Naive thymus-derived CD4-positive, alpha-beta T cell (primary cell): ENCODE measurements at places on chromosomes 5 and 9. TPM values are rescaled to one million over a fixed set of nuclear protein-coding genes. Genes with fewer than 3 reads are reported as not detected.

Gene SYK
- 8.5 TPM for total RNA-seq

Gene PDE8B
- not detected for total RNA-seq

- H3K27me3 ChIP-seq, result no peaks in the 10 kb centered on the region
- no peaks in the 10 kb centered on the region for H3K36me3 ChIP-seq
- no peaks in the 10 kb centered on the region for H3K4me1 ChIP-seq
- no peak for DNase-seq
- no peak overlapping the region for H3K4me3 ChIP-seq
Observed at GRCh38 chr5:93022211-93022610, 558.8 kb downstream of the NR2F1-AS1 start.

Gene DNAI1
- not detected for total RNA-seq

DNA sequence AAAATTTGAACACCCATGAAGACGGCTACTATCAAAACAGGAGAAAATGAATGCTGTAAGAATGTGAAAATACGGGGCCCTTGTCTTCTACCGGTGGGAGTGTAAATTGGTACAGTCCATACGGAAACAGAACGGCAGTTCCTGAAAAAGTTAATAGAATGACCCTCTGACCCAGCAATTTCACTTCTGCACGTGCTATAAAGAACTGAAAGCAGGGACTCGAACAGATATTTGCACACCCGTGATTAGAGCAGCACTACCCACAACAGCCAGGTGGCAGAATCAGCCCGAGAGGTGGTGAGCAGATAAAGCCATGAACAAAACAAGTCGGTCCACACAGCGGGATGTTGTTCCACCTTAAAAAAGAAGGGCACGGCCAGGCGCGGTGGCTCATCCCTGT lies 22.6 kb upstream of the SLC12A7 start:
- no peaks in the 10 kb centered on the region for H3K27me3 ChIP-seq
- H3K4me3 ChIP-seq, result no peak overlapping the region
- no peak for DNase-seq
- no peaks in the 10 kb centered on the region for H3K4me1 ChIP-seq

Gene NAIP
- 69.9 TPM for total RNA-seq

- no peaks in the 10 kb centered on the region for H3K4me1 ChIP-seq
- peaks cover 14% of the 10 kb centered on the region for H3K27me3 ChIP-seq
- H3K36me3 ChIP-seq, result no peaks in the 10 kb centered on the region
- no peak overlapping the region for H3K4me3 ChIP-seq
- no peak overlapping the region for H3K27ac ChIP-seq
Observed at GRCh38 chr9:74498621-74499095, 1.5 kb downstream of the RORB start.

DNA sequence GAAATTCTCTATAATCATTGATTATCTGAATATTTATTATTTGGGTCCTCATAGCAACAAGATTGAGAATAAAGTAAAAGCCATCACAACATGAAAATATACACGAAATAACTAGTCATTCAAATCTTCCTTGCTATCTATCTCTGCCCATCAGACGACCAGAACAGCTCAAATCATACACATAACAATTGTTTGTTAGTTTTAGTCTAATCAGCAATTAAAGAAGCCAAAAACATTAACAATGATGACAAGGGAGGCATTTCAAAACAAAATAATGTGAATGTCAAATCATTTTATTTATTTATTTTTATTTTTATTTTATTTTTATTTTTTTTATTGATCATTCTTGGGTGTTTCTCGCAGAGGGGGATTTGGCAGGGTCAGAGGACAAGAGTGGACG lies 106.0 kb upstream of the BNC2 start:
- no peaks in the 10 kb centered on the region for H3K4me1 ChIP-seq
- no peak overlapping the region for H3K27ac ChIP-seq
- no peak overlapping the region for H3K4me3 ChIP-seq
- H3K36me3 ChIP-seq, result no peaks in the 10 kb centered on the region
- no peaks in the 10 kb centered on the region for H3K27me3 ChIP-seq

GRCh38 chr9:90088856-90089255 lies 484.0 kb downstream of the GADD45G start:
- H3K27ac ChIP-seq, result no peak overlapping the region
- no peaks in the 10 kb centered on the region for H3K36me3 ChIP-seq
- H3K27me3 ChIP-seq, result no peaks in the 10 kb centered on the region

Gene SH3PXD2B
- 1.1 TPM for total RNA-seq

GRCh38 chr5:114500756-114501155 lies 138.9 kb downstream of the KCNN2 start:
- no peaks in the 10 kb centered on the region for H3K27me3 ChIP-seq
- H3K36me3 ChIP-seq, result no peaks in the 10 kb centered on the region
- H3K4me1 ChIP-seq, result no peaks in the 10 kb centered on the region
- DNase-seq, result no peak

Gene SLCO6A1
- total RNA-seq, result not detected

- H3K27me3 ChIP-seq, result no peaks in the 10 kb centered on the region
- H3K4me3 ChIP-seq, result peak overlapping the region; percentile 86
- DNase-seq, result no peak
- H3K27ac ChIP-seq, result peak overlapping the region; percentile 97
- peaks cover 61% of the 10 kb centered on the region for H3K4me1 ChIP-seq
Observed at GRCh38 chr5:134125039-134126015, 10.8 kb downstream of the TCF7 start.

DNA sequence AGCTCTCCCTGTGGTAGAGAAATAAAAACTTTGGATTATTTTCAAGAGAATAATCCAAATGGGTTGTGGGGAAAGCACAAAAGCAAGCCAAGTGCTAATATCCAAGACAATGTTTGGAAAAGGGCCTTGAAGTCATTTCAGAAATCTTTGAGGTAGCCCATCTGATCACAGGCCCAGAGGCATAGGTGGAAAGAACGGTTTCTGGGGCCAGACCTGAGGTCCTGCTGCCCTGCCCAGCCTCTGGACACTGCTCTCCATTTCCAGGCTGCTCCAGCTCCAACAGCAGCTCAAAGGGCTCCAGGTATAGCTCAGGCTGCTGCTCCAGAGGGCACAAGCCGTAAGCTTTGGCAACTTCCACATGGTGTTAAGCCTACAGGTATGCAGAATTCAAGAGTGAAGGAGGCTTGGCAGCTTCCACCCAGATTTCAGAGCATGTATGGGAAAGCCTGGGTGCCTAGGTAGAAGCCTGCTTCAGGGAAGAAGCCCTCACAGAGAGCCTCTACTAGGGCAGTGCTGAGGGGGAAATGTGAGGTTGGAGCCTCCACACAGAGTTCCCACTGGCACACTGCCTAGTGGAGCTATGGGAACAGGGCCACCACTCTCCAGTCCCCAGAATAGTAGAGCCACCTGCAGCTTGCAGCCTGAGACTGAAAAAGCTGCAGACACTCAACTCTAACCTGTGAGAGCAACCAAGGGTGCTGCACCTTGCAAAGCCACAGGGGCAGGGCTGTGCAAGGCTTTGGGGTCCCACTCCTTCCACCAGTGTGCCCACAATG lies 133.1 kb downstream of the PIK3R1 start:
- no peaks in the 10 kb centered on the region for H3K36me3 ChIP-seq
- no peak overlapping the region for H3K4me3 ChIP-seq
- DNase-seq, result no peak
- H3K27me3 ChIP-seq, result no peaks in the 10 kb centered on the region
- peaks cover 4% of the 10 kb centered on the region for H3K4me1 ChIP-seq

Gene ACER2
- 2.0 and 2.8 TPM in 2 replicates for total RNA-seq

Gene CCNO
- not detected for total RNA-seq

Gene AP3B1
- total RNA-seq, result 37.2 TPM

GRCh38 chr5:135436951-135437418 lies 10.2 kb downstream of the DCANP1 start:
- H3K4me1 ChIP-seq, result no peaks in the 10 kb centered on the region
- H3K36me3 ChIP-seq, result no peaks in the 10 kb centered on the region
- H3K27ac ChIP-seq, result no peak overlapping the region
- H3K4me3 ChIP-seq, result no peak overlapping the region
- no peak for DNase-seq

DNA sequence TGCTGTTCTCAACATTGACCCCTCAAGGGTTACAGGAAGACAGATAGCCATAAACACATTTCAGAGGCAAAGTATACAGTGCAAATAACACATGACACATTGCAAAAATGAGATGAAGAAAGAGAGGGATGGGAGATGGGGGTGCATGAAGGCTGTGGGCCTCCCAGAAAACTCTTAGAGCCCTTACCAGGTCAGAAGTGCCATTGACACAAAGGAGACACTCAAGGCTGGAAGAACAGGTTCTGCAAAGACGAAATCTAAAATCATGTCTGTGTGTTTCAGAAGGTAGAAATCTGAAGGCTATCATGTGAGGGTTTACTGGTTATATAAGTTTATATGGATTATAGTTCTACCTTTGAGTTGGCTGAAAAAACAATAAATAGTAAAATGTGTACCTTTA lies 318.8 kb downstream of the BNC2 start:
- H3K27me3 ChIP-seq, result no peaks in the 10 kb centered on the region
- no peaks in the 10 kb centered on the region for H3K4me1 ChIP-seq
- DNase-seq, result no peak

Gene SH3TC2
- not detected in 2 replicates for total RNA-seq

DNA sequence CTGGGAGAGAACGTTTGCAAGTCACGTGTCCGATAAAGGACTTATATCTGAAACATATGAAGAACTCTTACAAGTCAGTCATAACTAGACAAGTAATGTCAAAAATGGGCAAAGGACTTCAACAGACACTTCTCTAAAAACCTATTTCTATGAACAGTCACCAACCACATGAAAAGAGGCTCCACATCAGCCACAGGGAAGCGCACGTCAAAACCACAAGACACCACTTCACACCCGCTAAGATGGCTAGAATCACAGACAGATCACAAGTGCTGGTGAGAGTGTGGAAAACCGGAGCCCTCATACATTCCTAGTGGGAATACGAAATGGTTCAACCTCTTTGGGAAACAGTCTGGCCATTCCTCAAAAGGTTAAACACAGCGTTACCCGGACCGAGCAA lies 11.5 kb upstream of the CARD9 start:
- H3K36me3 ChIP-seq, result no peaks in the 10 kb centered on the region
- DNase-seq, result peak; percentile 40
- no peaks in the 10 kb centered on the region for H3K27me3 ChIP-seq

Gene MYOZ3
- not detected for total RNA-seq

Gene OTULINL
- 31.9 TPM for total RNA-seq

- no peaks in the 10 kb centered on the region for H3K27me3 ChIP-seq
- no peak overlapping the region for H3K27ac ChIP-seq
- H3K4me3 ChIP-seq, result no peak overlapping the region
- H3K4me1 ChIP-seq, result no peaks in the 10 kb centered on the region
- no peaks in the 10 kb centered on the region for H3K36me3 ChIP-seq
- DNase-seq, result no peak
Observed at GRCh38 chr9:35481347-35481975, 8.4 kb upstream of the RUSC2 start.

GRCh38 chr5:19853616-19854240 lies 134.3 kb downstream of the CDH18 start:
- H3K27me3 ChIP-seq, result no peaks in the 10 kb centered on the region
- no peaks in the 10 kb centered on the region for H3K4me1 ChIP-seq
- H3K4me3 ChIP-seq, result no peak overlapping the region
- no peak for DNase-seq

DNA sequence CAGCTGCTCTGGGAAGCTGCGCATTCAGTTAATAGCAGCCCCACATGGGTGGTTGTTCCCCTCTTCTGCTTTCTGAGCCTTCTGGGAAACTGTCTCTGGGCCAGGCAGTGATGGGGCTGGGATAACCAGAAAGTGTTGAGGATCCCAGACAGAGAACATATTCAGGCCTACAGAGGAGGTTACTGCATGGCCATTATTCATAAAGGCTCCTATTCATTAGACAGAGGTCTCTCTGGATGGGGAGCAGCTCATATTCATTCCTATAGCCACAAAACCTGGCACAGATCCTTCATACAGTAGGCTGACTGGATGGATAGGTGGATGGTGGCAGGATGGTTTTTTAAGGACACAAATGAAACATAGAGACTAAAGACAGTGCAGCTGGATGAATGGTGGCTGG lies 76.3 kb downstream of the HSPA4 start:
- DNase-seq, result no peak
- no peaks in the 10 kb centered on the region for H3K4me1 ChIP-seq
- no peak overlapping the region for H3K4me3 ChIP-seq
- H3K36me3 ChIP-seq, result no peaks in the 10 kb centered on the region

- DNase-seq, result no peak
- no peaks in the 10 kb centered on the region for H3K36me3 ChIP-seq
- no peak overlapping the region for H3K4me3 ChIP-seq
Observed at GRCh38 chr5:148806520-148806931, 19.9 kb upstream of the ADRB2 start.
